ENCODE measurements at places on chromosomes 4 and X.

- no peak for DNase-seq
Measured at GRCh38 chr4:114091546-114091945, 112.1 kb upstream of the ARSJ start.

- DNase-seq, result no peak
Measured at GRCh38 chrX:148513661-148514060, 13.2 kb downstream of the AFF2 start.

DNA sequence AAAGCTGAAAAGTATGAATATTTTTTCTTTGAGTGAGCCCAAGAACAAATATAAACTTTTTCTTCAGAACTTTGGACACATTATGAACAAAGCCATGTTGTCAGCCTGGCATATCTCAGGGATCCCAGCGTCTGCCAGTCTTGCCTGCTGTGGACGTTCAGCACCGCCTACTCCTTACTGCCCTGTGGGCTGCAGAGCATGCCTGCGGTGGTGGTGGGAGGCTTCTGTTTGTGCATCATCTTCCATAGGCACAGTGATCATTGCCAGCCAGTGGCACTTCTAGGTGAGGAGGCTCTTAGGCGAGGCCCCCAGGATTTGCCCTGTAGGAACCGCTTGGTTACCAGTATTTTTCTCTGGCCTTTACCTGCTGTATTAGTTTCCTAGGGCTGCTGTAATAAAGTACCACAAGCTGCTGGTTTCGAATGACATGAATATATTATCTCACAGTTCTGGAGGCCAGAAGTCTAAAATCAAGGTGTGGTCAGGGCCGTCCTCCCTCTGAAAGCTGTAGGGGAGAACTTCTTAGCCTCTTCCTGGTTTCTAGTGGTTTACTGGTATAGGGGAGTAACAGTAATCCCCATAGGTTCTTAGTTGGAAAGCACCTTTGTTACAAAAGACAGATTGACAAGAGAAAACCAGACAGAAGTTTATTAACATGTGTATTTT lies 15.4 kb downstream of the ANXA3 start:
- no peak for DNase-seq

DNA sequence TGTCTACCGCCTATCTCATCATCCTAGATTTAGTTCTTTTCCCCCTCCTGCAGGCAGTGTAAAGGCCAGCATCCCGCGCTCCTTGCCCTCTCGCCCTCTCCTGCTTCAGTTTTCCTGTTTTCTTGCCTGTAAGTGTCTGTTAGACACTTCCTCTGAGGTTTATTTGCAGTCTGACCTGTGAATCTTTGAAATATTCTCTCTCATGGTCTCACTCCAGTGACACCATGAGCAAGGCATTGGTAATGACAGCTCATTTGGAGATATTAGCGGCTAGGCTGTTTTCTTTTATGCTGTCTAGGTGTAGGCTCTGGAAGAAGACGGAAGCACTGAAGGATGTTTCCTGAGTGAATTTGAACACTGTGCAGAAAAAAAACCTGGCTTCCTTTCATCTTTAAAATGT lies 179.6 kb downstream of the KDR start:
- no peak for DNase-seq

DNA sequence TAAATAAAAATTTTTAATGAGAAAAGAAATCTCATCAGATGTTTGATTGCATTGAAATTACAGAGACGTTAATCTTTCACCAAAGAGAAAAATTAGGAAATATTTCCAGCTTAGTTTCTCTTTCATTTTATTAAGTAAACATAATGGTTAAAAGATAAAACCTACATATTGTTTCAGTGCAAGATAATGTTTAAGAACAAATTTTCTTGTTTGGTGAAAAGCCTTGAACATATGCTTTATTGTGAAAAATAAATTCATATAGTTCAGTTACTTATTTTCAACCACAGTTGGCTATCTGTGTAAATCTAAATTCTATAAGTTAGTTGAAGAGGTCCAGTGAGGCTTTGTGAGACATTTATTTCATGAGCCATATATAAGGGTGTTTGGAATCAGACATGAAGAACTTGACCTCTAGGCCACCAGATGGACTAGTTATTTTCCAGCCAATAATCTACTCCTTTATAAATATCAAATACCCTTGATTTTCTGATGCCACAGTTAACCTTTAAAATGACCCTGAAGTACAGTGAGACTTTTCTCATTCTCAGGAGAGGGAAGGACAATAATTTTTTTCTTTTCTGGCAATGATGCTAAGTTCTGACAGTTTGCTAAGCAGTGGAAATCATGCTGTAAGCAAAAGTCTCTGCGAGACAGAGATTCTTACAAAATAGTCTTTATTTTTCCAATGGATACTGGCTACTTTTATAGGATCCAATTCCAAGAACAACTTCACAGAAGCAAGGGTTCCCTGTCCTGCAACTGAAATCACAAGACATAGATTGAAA lies 2.5 kb downstream of the ARSJ start:
- no peak for DNase-seq

- DNase-seq, result no peak
Measured at GRCh38 chr4:139901531-139902320, 236.1 kb downstream of the MGST2 start.

- no peak for DNase-seq
Measured at GRCh38 chrX:139158256-139158655, 372.3 kb upstream of the F9 start.

DNA sequence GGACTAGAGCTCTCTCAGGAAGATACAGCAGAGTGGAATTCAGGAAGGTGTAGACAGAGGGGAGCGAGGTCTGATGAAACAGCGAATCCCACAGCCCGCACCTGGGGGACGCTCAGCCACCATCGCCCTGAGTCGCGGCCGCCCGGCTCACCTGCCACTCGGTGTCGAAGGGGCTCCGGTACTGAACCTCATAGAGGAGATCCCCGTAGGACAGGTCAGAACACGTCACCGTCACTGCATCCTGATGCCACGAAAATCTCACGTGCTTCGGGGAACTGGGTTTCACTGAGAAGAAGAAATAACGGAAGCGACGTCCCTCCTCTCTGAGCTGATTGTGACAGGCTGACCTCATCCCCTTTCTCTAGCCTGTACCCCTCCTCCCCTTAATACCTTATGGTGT lies 10.2 kb downstream of the CRLF2 start:
- no peak for DNase-seq

- DNase-seq, result no peak
Measured at GRCh38 chr4:7341491-7342222, 93.1 kb downstream of the PSAPL1 start.

- DNase-seq, result no peak
Measured at GRCh38 chr4:132227151-132227856, 921.8 kb upstream of the PCDH10 start.

DNA sequence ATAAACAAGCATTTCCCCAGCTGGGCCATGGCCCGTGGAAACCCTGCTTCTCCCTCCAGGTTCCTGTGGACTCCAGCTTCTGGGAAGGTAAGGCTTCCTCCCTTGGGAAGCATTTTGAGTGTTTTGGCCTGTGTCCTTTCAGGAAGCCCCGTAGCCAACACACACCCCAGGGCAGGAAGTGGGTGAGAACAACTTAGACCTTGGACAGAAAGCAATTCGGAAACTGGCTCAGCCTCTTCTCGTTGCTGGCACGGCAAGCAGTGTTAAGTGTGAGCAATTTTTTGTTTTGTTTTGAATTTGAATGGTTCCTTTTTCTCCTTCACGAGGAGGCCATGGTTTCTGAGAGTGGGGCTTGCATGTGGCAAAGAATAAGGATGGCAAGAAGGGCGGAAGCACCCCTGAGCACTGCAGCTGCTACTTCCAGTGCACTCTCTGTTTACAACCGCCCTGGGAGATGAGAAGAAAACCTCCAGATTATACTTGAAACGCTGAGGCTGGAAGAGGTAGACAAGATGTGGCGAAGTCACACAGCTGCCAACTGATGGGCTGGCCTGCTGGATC lies 14.1 kb upstream of the CYTL1 start:
- no peak for DNase-seq

GRCh38 chrX:118025226-118025625 lies 91.4 kb downstream of the KLHL13 start:
- no peak for DNase-seq

DNA sequence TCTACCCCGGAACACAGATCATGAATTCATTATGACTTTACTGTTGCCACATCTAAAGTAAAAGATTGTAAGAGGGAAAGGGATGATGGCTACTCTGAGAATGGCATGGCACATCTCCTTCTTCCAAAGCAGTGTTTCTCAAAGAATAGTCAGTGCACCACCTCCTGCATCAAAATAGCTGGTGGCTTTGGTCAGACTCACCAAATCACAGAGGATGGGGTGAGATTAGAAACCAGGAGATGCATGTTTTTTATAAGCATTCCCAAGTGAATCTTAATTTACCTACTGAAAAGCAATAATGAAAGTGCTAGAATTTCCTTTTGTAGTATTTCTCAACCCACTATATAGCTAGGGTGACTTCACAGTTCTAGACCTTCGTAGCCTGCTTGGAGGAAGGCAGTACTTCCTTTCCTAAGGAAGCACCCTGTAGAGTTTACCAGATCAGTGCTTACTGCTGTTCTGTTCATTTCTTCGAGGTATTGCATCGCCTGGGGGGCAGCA lies 340.8 kb upstream of the KLF3 start:
- DNase-seq, result no peak

GRCh38 chr4:141121768-141122454 lies 11.4 kb downstream of the RNF150 start:
- DNase-seq, result no peak

GRCh38 chrX:79036157-79036880 lies 91.1 kb downstream of the P2RY10 start:
- DNase-seq, result no peak

- no peak for DNase-seq
Measured at GRCh38 chr4:120568731-120569130, 353.8 kb downstream of the PRDM5 start.

- DNase-seq, result no peak
Measured at GRCh38 chr4:18162453-18162852, 140.9 kb upstream of the LCORL start.

- DNase-seq, result no peak
Measured at GRCh38 chrX:130676861-130677260, 226.1 kb downstream of the ENOX2 start.

- DNase-seq, result no peak
Measured at GRCh38 chr4:186901850-186902249, 178.2 kb upstream of the FAT1 start.

- DNase-seq, result no peak
Measured at GRCh38 chr4:186984105-186984644, 260.5 kb upstream of the FAT1 start.

DNA sequence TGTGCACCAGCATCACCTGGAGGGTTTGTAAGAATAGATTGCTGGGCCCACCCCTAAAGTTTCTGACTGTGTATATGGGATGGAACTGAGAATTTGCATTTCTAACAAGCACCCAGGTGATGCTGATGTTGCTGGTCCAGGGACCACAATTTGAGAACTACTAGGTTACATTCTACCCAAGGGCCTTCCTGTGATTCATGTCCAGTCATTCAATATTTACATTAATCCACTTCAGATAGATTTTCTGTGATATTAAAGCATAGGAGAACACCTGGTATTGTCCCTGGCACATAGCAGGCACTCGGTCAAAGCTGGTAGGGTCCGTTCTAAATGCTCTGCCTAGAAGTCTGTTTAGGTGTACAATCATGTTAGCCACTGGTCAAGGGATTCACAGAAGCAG lies 19.5 kb upstream of the XPNPEP2 start:
- no peak for DNase-seq

DNA sequence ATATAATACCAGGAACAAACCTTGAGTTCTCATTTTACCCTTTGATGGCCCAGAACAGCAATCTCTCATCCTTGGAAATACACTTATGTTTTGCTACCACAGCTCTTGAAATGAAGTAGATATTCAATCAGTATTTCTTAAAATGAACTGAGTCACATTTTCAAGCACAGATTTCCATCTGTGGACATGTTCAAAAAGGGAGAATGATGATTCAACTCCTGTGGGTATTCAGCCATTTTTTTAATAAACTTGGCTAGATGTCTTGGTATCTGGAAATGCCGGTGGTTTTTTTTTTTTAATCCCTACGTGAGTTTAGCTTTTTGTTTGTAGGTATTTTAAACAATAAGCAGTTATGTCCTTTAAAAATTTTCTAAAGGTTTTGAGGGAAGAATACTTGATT lies 64.2 kb upstream of the TRPC5OS start:
- DNase-seq, result no peak

DNA sequence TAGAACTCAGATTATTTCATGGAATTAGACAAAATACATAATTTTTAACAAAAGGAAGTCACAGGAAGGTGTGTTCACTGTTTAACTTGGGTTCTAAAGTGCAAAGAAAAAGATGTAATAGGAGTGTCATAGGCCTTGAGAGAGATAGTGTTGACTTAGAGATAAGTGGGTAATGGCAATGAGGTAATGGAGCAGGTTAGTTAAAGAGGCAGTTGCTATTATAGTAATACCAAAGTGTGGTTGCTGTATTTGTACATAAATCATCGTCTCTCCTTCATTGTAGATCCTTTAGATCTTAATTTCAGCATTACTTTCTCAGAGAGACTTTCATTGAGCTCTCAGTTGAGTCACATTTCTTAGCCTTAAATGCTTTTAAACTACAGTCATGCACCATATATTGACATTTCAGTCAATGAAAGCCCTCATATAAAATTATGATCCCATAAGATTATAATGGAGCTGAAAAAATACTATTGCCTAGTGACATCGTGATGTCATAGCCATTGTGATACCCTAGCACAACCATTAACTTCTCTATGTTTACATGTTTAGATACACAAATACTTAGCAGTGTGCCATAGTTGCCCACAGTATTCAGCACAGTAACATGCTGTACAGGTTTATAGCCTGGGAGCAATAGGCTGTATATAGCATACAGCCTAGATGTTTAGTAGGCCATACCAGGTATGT lies 245.4 kb downstream of the ADGRL3 start:
- no peak for DNase-seq

- no peak for DNase-seq
Measured at GRCh38 chr4:177128306-177128705, 181.4 kb upstream of the NEIL3 start.

DNA sequence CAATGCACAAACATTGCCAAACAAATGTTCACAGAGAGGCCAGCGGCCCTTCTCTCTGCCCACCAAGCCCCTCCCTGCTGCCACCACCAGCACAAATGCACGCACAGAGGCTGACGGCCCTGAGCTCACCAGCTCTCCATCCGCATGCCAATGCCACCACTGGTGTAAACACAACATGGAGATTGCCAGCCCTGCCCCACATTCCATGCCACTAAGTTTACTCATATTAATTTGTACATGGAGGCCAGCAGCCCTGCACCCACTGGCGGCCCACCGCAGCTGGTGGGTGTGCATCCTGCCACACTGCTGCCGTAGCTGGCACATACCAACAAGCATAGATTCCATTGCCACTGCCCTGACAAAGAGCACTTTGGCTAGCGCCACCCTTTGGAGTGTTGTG lies 124.0 kb downstream of the CYLC1 start:
- DNase-seq, result no peak
